Body of pancreas (tissue), 4 donors: ENCODE measurements at places on chromosomes 6 and 20. TPM values are rescaled to one million over a fixed set of nuclear protein-coding genes. Genes with fewer than 3 reads are reported as not detected.
A peak's percentile ranks its signal among the peaks of the same experiment; 100 is the strongest.

- no peaks in the 10 kb centered on the region for H3K27me3 ChIP-seq
- peaks cover 2% of the 10 kb centered on the region for H3K36me3 ChIP-seq
- H3K4me1 ChIP-seq, result no peaks in the 10 kb centered on the region
- no peak overlapping the region for H3K4me3 ChIP-seq
- no peak overlapping the region for H3K27ac ChIP-seq
Measured at GRCh38 chr6:69732640-69733039, 64.2 kb downstream of the LMBRD1 start.

GRCh38 chr6:136134751-136135150 is 115.4 kb downstream of the MTFR2 start:
- no peaks in the 10 kb centered on the region for H3K27me3 ChIP-seq
- H3K4me1 ChIP-seq, result peaks cover 10% of the 10 kb centered on the region
- no peak for DNase-seq
- H3K36me3 ChIP-seq, result no peaks in the 10 kb centered on the region
- H3K4me3 ChIP-seq, result no peak overlapping the region
- no peak overlapping the region for H3K27ac ChIP-seq

DNA sequence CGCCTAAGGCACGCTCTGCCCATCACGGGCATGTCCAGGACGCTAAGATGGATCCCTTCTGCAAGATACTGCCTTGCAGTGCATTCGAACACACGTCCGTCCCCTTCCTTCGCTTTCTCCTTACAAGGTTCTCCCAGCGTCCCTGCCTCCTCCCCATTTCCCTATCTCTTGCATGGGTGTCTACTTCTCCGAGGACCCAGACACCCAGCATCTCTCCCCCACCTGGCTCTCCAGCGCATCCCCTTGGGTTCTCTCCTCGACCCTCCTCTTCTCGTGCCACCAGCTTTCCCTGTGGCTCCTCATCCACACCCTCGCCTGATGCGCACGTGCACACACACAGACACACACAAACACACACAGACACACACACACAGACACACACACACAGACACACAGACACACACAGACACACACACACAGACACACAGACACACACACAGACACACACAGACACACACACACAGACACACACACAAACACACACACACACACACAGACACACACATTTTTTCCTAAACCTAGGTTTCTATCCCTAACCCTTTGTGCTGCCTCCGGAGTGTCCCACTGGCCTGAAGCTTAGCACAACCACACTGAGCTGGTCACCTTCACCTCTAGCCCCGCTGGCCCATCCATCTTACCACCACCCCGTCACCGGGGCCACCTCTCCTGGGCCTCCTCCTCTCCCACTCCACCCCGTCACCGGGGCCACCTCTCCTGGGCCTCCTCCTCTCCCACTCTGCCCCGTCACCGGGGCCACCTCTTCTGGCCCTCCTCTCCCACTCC is 31.9 kb downstream of the ANKRD60 start:
- no peak overlapping the region for H3K27ac ChIP-seq
- no peaks in the 10 kb centered on the region for H3K4me1 ChIP-seq
- no peak overlapping the region for H3K4me3 ChIP-seq
- H3K27me3 ChIP-seq, result no peaks in the 10 kb centered on the region
- DNase-seq, result no peak
- no peaks in the 10 kb centered on the region for H3K36me3 ChIP-seq

GRCh38 chr6:9494864-9495263 is 920.0 kb downstream of the TFAP2A start:
- H3K4me3 ChIP-seq, result no peak overlapping the region
- no peak for DNase-seq
- H3K4me1 ChIP-seq, result no peaks in the 10 kb centered on the region
- no peaks in the 10 kb centered on the region for H3K27me3 ChIP-seq
- no peaks in the 10 kb centered on the region for H3K36me3 ChIP-seq
- no peak overlapping the region for H3K27ac ChIP-seq

DNA sequence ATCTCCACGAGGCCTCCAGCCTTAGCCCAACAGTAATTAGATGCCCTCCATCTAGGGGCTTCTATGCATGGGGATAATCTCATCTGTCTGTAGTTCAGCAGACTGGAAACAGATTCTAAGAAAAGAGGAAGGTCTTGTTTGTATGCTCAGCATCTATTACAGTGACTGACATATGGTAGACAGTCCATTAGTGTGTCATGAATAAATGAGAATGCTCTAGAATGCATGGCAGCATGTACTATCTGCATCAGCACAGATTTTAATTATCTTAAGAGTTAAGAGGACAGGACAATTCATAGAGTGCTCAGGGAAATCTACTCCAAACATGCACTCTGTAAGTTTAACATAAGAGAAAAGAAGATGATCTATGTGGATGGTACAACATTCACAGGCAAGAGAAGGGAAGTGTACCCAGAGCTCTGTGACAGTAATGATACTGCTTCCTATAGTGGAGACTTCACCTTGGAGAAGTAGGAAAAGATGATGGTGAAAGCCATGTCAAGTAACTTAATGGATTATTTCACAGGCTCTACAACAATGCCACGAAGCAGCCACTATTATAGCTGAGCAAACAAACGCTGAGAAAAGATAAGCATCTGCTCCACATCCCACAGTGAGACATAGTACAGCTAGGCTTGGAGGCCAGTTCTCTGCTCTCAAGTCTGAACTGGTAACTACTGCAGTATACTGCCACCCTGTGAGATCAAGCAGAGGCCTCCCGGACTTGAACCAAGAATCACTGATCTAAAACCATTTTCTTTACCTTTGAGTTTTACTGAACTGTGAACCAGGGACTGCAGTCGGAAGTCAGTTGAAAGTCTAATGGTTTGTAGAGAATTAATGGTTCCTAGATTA is 309.2 kb upstream of the SPTLC3 start:
- no peaks in the 10 kb centered on the region for H3K27me3 ChIP-seq
- H3K36me3 ChIP-seq, result no peaks in the 10 kb centered on the region

- no peak overlapping the region for H3K4me3 ChIP-seq
- H3K27ac ChIP-seq, result no peak overlapping the region
- H3K4me1 ChIP-seq, result peaks cover 15% of the 10 kb centered on the region
- H3K36me3 ChIP-seq, result no peaks in the 10 kb centered on the region
- DNase-seq, result no peak
Measured at GRCh38 chr6:133132466-133132971, 108.6 kb upstream of the EYA4 start.

- H3K4me1 ChIP-seq, result peaks cover 4% of the 10 kb centered on the region
- no peak overlapping the region for H3K4me3 ChIP-seq
- no peak overlapping the region for H3K27ac ChIP-seq
- no peaks in the 10 kb centered on the region for H3K27me3 ChIP-seq
- DNase-seq, result no peak
Measured at GRCh38 chr6:74603322-74604076, 602.4 kb downstream of the COL12A1 start.

DNA sequence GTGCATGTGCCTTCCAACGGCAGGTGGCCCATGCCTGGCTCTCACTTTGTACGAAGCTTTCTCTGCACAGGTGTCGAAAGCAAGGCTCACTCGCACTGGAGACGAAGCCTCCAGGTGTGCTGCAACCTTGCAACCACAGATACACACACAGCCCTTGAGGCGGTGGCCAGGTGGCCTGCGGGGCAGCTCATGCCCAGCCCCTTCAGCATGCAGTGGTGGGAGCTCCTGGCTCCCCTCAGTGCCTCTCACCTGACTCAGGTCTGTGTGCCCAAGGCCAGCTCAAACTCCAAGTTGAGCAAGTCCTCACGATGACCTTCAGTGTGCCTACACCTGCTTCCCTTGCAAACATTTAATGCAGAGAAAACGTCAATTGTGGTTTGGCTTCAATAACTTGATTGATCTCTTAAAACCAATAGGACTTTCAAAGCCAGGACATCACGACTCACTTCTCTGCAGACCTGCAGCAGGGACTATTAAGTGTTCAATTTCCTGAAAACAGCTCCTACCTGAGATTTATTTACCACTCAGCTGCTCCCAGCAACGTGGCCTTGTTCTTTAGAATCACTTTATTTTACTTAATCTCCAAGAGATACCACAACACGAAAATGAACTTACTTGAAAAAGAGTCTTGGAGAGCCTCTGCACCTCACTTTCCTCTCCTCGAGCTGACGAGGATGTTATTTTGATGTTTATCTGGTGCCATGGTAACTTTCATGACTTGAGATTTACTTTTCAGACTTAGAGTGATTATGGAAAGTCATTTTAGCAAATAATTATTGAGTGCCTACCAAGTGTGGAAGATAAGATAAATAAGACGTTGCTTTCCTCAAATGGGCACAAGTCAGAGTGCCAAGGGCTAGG is 86.3 kb downstream of the SLC22A23 start:
- DNase-seq, result peak; percentile 71
- H3K4me1 ChIP-seq, result peaks cover 46% of the 10 kb centered on the region
- H3K27ac ChIP-seq, result peak overlapping the region; percentile 79

- no peak overlapping the region for H3K4me3 ChIP-seq
- H3K4me1 ChIP-seq, result peaks cover 6% of the 10 kb centered on the region
- no peak overlapping the region for H3K27ac ChIP-seq
- no peaks in the 10 kb centered on the region for H3K36me3 ChIP-seq
Measured at GRCh38 chr6:2633736-2634135, 117.0 kb downstream of the MYLK4 start.

GRCh38 chr20:14310977-14311627 is 26.3 kb downstream of the FLRT3 start:
- DNase-seq, result no peak
- no peaks in the 10 kb centered on the region for H3K27me3 ChIP-seq
- no peaks in the 10 kb centered on the region for H3K36me3 ChIP-seq
- no peaks in the 10 kb centered on the region for H3K4me1 ChIP-seq
- H3K4me3 ChIP-seq, result no peak overlapping the region

DNA sequence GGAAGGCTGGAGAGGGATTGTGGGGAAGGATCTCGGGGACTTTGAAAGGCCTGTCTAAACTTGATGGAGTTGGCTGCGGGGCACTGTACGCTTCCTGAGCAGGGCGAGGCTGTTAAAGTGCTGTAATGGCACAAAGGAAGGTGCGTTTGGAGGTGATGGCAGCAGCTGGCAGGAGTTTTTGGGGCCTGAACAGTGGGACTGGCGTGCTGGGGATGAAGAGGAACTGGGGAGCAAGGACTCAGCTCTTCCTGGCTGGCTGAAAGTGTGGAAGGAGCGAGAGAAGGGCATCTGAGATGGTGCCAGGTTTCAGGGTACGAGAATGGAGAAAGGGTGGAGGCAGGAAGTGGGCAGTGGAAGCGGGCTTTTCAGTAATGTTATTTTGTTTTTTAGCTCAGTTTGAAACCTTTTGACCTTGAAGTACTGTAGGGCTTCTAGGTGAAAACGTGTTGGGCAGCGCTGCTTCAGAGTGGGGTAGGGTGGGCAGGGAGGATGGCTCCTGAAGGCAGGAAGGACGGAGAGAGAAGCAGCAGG is 8.0 kb downstream of the TMEM181 start:
- no peak overlapping the region for H3K27ac ChIP-seq
- no peaks in the 10 kb centered on the region for H3K27me3 ChIP-seq

- H3K4me3 ChIP-seq, result no peak overlapping the region
- no peak for DNase-seq
- no peaks in the 10 kb centered on the region for H3K36me3 ChIP-seq
- H3K27ac ChIP-seq, result no peak overlapping the region
Measured at GRCh38 chr6:105189026-105189820, 9.4 kb upstream of the POPDC3 start.

GRCh38 chr20:58660855-58661597 is 9.9 kb downstream of the STX16 start:
- H3K4me3 ChIP-seq, result no peak overlapping the region
- H3K4me1 ChIP-seq, result peaks cover 23% of the 10 kb centered on the region
- H3K36me3 ChIP-seq, result peaks cover 6% of the 10 kb centered on the region
- no peak for DNase-seq

Gene TFAP2C
- total RNA-seq, result 0.52 TPM

Gene ZBTB24
- 4.4 TPM for total RNA-seq

Gene WFDC12
- not detected for total RNA-seq

Gene ATP9A
- 16.8 TPM for total RNA-seq

Gene CLDN20
- not detected for total RNA-seq

Gene BPIFB2
- total RNA-seq, result not detected

Gene MMP24
- total RNA-seq, result 3.0 TPM

Gene TAP1
- total RNA-seq, result 7.9 TPM

Gene SEMG1
- not detected for total RNA-seq

Gene TXLNB
- not detected for total RNA-seq

Gene TMC2
- total RNA-seq, result 0.26 TPM
